Aorta (tissue), 5 donors: ENCODE measurements at places on chromosomes 16 and 17. TPM values are rescaled to one million over a fixed set of nuclear protein-coding genes. Genes with fewer than 3 reads are reported as not detected.
A peak's percentile ranks its signal among the peaks of the same experiment; 100 is the strongest.

SLC6A2 gene
- total RNA-seq = not detected

DNA sequence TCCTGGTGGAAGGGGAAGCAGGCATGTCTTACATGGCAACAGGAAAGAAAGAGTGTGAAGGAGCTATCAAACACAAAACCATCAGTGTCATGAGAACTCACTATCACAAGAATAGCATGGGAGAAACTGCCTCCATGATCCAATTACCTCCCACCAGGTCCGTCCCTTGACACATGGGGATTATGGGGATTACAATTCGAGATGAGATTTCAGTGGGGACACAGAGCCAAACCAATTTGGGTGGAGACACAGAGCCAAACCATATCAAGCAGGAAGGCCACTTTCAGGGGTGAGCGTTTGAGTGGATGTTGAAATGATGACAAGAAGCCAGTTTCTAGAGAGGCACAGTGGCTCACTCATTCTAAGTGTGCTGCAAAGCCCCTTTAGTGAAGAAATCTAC is 143.8 kb downstream of the CPPED1 start:
- no peak overlapping the region for H3K4me3 ChIP-seq
- peaks cover 5% of the 10 kb centered on the region for H3K36me3 ChIP-seq
- no peaks in the 10 kb centered on the region for H3K4me1 ChIP-seq
- no peak for DNase-seq

DNA sequence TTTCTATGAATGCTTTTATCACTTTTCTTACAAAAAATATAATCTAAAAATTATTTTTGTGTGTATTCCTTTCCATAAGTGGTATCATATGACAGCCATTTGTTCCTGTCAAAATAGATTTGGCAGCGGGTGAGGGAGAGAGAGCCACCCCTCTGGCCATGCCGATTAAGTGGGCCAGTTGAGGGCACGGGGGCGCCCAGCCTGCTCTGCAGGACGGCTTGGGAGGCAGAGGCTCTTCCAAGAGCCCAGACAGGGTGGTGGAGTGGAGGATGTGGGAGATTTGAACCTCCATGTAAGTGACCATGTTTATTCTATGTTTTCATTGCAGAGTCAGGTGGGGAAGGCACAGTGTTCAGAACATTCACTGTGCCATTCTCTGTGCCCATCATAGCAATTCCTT is 88.8 kb downstream of the IRX3 start:
- no peak overlapping the region for H3K27ac ChIP-seq
- DNase-seq = no peak
- H3K36me3 ChIP-seq = no peaks in the 10 kb centered on the region
- H3K4me3 ChIP-seq = no peak overlapping the region
- H3K4me1 ChIP-seq = no peaks in the 10 kb centered on the region
- H3K27me3 ChIP-seq = no peaks in the 10 kb centered on the region

DNA sequence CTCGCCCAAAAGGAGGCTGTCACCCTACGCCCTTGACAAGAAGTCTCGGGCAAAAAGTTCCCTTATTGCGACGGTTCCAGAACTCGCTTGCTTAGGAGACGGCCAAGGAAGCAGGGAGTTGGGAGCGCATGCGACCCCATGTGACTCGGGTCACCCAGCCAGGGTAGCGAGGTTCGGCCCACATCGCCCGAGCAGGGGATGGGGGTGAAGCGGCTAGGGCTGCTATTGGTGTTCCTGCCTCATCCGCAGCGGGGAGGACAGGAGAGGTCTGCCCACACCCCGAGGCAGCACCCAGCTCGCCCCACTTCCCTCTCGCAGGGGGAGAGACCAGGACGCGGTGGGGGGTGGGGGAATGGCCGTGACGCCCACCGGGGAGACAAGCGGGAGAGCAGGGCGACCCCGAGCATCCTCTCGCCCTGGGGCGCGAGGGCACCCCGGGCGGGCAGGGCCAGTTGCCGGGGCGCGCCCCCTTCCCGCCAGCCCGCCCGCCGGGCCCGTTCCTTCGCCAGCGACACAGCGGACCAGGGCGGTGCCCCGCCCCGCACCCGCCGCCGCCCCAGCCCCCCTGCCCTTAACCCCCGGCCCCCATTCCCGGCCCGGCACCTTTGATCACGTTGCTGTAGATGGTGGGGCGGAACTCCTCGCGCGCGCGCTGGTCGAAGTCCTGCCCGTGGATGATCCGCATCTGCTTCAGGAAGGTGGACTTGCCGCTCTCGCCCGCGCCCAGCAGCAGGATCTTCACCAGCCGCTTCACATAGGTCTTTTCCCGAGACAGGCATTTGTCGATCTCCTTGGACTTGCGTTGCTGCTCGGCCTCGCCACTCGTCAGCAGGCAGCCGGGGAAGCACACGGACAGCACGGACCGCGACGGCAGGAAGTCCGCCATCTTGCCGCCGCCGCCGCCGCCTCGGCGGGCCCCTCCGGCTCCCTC is 567 bp downstream of the GNA13 start:
- H3K27me3 ChIP-seq = no peaks in the 10 kb centered on the region
- H3K36me3 ChIP-seq = no peaks in the 10 kb centered on the region
- peak overlapping the region; percentile 96 for H3K4me3 ChIP-seq
- peak; percentile 86 for DNase-seq

DNA sequence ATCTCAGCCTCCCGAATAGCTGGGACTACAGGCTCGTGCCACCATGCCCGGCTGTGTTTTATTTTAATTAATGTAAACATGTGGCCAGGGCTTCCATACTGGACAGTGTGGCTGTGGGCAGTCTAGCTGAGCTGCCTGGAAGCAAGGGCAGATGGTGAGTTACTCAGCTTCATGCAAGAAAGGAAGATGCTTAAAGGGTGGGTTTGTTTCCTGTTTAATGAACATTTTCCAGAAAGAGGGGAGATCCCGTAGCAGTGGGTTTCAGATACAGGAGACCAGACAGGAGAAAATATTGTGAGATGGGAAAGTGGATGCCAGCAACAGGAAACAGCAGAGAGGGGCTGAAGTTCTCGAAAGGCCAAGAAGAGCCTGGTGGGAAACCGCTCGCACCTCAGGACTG is 7.3 kb downstream of the MAPK8IP3 start:
- no peaks in the 10 kb centered on the region for H3K36me3 ChIP-seq
- no peak overlapping the region for H3K27ac ChIP-seq
- H3K4me3 ChIP-seq = no peak overlapping the region
- H3K4me1 ChIP-seq = no peaks in the 10 kb centered on the region
- H3K27me3 ChIP-seq = no peaks in the 10 kb centered on the region

DNA sequence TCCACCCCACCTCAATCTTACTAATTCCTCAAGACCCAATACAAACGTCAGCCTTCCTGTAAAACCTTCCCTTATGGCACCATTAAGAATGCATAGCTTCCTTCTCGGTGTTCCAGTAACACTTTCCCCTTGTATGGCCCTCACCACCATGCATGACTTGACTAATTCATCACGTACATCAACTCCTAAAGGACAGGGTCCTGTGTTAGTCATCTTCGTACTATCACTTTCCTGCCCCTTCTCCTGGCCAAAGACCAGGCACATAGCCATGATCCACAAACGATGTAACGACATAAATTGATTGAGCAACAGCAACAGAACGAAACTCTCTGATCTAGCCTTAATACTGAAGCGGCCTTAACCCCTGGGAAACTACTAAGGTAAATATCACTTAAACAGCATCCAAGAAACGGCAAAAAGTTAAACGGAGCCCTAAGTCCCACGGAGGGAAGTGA is 612 bp downstream of the PSMD12 start:
- DNase-seq = no peak
- no peaks in the 10 kb centered on the region for H3K4me1 ChIP-seq
- no peaks in the 10 kb centered on the region for H3K27me3 ChIP-seq
- H3K4me3 ChIP-seq = peak overlapping the region; percentile 89
- no peak overlapping the region for H3K27ac ChIP-seq
- H3K36me3 ChIP-seq = no peaks in the 10 kb centered on the region

XAF1 gene
- total RNA-seq = 74.8 TPM

GRCh38 chr17:77884967-77885641 is 73.4 kb upstream of the TNRC6C start:
- H3K36me3 ChIP-seq = no peaks in the 10 kb centered on the region
- H3K27me3 ChIP-seq = no peaks in the 10 kb centered on the region
- no peak for DNase-seq
- no peaks in the 10 kb centered on the region for H3K4me1 ChIP-seq
- no peak overlapping the region for H3K27ac ChIP-seq

DNA sequence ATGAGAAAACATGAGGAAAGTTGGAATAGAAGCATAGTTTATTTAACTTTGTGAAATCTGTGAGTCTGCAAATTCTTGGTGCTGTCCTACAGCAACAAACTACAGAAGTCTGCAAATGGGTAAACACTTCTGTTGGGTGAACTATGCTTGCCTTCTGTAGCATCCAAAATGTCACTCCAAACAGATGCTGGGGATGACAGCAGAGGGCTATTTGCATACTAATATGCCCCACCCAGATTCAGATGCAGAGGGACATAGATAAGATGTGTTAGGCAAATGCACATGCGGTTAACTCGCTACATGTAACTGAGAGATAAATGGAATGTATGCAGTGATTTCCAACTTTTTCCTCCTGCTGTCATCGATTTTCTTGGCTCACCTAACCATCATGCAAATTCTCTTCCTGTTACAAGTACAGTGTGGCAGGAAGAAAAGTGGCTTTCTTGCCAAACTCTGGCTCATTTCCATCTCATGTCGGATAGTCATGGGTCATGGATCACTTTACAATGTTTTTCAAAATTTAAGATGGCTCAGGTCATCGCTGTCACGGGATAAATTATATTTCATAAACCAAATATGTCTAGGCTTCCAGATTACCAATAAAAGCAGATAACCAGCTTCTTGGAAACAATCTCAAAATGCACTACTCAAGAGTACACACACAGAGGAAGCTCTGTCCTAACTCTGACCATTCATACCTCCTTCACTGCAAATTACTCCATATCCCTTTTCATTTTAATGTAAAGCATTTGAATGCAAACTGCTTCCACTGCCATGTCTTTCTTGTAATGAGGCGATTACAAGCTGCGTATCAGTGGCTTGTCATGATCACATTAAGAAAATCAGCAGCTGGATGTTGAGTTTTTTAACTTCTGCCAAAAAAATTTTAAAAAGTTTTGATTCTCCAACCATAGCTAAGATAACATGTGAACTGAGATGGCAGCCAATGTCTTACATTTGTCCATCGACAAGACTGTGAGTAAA is 47.7 kb downstream of the ADAMTS18 start:
- no peaks in the 10 kb centered on the region for H3K27me3 ChIP-seq
- no peaks in the 10 kb centered on the region for H3K36me3 ChIP-seq
- H3K4me3 ChIP-seq = no peak overlapping the region

GRCh38 chr17:16013943-16014407 is 14.4 kb downstream of the TTC19 start:
- no peak overlapping the region for H3K27ac ChIP-seq
- no peaks in the 10 kb centered on the region for H3K36me3 ChIP-seq
- no peaks in the 10 kb centered on the region for H3K4me1 ChIP-seq
- no peak overlapping the region for H3K4me3 ChIP-seq

GRAP gene
- 6.3 TPM for total RNA-seq

GAST gene
- total RNA-seq = not detected

DNA sequence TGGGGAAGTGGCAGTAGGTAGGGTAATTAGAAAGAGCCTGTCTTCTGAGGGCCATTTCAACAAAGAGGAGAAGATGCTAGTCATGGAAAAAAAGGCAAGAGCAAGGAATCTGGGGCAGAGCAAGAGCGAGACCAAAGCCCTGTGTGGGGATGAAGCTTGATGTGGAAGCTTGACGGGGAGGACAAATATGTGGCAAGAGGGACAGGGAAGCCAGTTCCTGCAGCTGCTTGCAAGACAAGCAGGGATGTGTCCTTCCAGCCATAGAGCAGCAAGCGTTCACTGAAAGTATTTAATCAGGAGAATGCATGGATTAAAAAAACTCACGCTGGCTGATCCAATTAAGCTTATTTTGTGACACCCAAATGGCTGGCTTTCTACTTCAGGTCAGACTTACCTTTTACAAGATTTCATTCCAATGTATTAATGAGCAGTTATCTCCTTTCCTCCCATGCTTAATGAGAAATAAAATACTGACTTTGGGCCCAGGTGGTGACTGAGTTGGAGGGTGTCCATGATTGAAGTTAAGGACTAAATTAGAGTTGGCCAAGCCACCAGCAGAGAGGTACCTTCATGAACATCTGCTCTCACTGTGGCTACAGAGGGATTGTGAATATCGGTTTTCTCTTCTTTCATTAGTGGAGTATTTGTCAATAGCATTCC is 76.8 kb downstream of the ABCA8 start:
- no peaks in the 10 kb centered on the region for H3K27me3 ChIP-seq
- no peaks in the 10 kb centered on the region for H3K4me1 ChIP-seq
- H3K36me3 ChIP-seq = no peaks in the 10 kb centered on the region
- DNase-seq = no peak
- H3K27ac ChIP-seq = no peak overlapping the region

- H3K27me3 ChIP-seq = no peaks in the 10 kb centered on the region
- no peak overlapping the region for H3K27ac ChIP-seq
- no peaks in the 10 kb centered on the region for H3K36me3 ChIP-seq
- no peak overlapping the region for H3K4me3 ChIP-seq
These were observed 50.9 kb upstream of the PABPN1L start for GRCh38 chr16:88917146-88917914.

HOXB8 gene
- 1.9 TPM for total RNA-seq

PSMC5 gene
- 81.1 TPM for total RNA-seq

- H3K27ac ChIP-seq = no peak overlapping the region
- no peaks in the 10 kb centered on the region for H3K4me1 ChIP-seq
- no peaks in the 10 kb centered on the region for H3K27me3 ChIP-seq
- H3K36me3 ChIP-seq = no peaks in the 10 kb centered on the region
These were observed 368.5 kb downstream of the KIF2B start for GRCh38 chr17:54191261-54191660.

DNA sequence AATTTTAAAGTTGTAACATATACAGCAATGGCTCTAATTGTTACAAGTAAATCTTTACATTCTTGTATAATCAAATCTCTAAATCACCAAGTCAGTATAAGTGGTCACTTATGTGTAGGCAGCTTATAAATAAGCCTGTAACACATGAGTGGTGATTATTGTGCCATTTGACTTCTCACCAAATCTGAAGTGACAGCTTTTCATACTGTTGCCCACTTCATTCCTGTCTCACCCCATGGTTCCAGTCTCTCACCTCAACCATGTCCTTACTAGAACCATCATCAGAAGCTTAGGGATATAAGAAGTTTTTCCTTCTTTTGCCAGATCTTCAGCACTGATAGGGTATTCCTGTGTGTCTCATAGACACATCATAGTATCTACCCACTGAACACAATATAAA is 23.5 kb downstream of the TNRC6A start:
- H3K4me1 ChIP-seq = peaks cover 7% of the 10 kb centered on the region
- no peak overlapping the region for H3K27ac ChIP-seq
- H3K4me3 ChIP-seq = no peak overlapping the region
- no peaks in the 10 kb centered on the region for H3K27me3 ChIP-seq
- no peaks in the 10 kb centered on the region for H3K36me3 ChIP-seq

- no peaks in the 10 kb centered on the region for H3K27me3 ChIP-seq
- H3K4me3 ChIP-seq = no peak overlapping the region
- H3K36me3 ChIP-seq = no peaks in the 10 kb centered on the region
These were observed 95.5 kb upstream of the GSE1 start for GRCh38 chr16:85517563-85518179.

GRCh38 chr17:19590451-19590850 is 56.8 kb downstream of the SLC47A1 start:
- no peaks in the 10 kb centered on the region for H3K27me3 ChIP-seq
- no peak overlapping the region for H3K27ac ChIP-seq
- H3K36me3 ChIP-seq = no peaks in the 10 kb centered on the region
- no peak for DNase-seq
- H3K4me1 ChIP-seq = no peaks in the 10 kb centered on the region
- no peak overlapping the region for H3K4me3 ChIP-seq

DNAH9 gene
- total RNA-seq = not detected

HLF gene
- total RNA-seq = 5.8 TPM
